ENCODE measurements at places on chromosomes 6 and 20. TPM values are rescaled to one million over a fixed set of nuclear protein-coding genes. Genes with fewer than 3 reads are reported as not detected.

Gene RPL7L1
- 174 TPM for total RNA-seq

Gene SNX9
- total RNA-seq = 58.3 TPM

Gene LINC00237
- total RNA-seq = not detected

Gene GHRH
- total RNA-seq = not detected

Gene KIF3B
- 44.7 TPM for total RNA-seq

Gene GTSF1L
- total RNA-seq = not detected

Gene PDE10A
- total RNA-seq = 32.4 TPM

Gene TCF15
- not detected for total RNA-seq

Gene AMD1
- total RNA-seq = 30.7 TPM

Gene RIPPLY2
- not detected for total RNA-seq

Gene PSORS1C1
- 0.19 TPM for total RNA-seq

Gene HSPA1L
- 1.3 TPM for total RNA-seq

Gene SLC17A3
- not detected for total RNA-seq

Gene LPA
- under 0.01 TPM for total RNA-seq

Gene POPDC3
- total RNA-seq = 5.8 TPM

Gene DSN1
- total RNA-seq = 25.9 TPM

Gene GJA1
- 574 TPM for total RNA-seq

Gene PPP1R3G
- total RNA-seq = 8.7 TPM

Gene ELOVL4
- 6.2 TPM for total RNA-seq

Gene CDSN
- not detected for total RNA-seq

Gene PTCRA
- not detected for total RNA-seq

Gene CARMIL1
- total RNA-seq = 15.3 TPM

Gene TRIM31
- not detected for total RNA-seq

Measured in regular cardiac myocyte (primary cell).